ENCODE measurements at places on chromosomes 16 and 17.

DNA sequence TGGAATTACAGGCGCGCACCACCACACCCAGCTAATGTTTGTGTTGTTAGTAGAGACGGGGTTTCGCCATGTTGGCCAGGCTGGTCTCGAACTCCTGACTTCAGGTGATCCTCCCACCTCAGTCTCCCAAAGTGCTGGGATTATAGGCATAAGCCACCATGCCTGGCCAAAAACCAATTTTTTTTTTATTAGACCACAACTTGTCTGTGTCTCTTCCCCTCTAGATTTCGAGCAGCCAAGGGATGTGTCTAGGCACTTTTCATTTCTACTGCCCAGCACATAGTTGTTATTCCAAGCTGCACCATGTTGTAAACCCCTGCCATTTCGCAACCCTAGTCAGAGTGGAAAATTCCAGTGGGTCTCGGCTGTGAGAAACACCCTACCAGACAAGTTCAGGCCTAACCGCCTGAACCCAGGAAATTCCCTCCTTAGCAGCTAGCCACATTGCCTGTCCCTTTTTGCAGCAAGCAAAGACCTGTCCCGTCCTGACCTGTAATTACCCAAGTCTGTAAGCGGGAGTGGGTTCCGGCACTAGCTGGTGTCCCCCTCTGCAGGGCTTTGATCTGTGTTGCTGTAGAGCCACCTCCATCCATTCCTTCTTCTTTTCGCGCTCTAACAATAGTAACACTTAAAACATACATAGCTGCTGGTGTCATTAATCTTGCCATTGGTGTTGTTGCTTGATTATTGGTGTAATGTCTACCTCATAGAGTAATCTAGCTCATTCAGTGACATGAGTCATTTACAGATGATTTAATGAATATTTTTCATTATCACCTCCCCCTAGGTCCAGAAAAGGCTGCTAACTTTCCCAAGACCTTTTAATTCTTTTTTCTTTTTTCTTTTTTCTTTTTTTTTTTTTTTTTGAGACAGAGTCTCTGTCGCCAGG, 77.3 kb upstream of the ATF7IP2 start:
- no peak for DNase-seq

DNA sequence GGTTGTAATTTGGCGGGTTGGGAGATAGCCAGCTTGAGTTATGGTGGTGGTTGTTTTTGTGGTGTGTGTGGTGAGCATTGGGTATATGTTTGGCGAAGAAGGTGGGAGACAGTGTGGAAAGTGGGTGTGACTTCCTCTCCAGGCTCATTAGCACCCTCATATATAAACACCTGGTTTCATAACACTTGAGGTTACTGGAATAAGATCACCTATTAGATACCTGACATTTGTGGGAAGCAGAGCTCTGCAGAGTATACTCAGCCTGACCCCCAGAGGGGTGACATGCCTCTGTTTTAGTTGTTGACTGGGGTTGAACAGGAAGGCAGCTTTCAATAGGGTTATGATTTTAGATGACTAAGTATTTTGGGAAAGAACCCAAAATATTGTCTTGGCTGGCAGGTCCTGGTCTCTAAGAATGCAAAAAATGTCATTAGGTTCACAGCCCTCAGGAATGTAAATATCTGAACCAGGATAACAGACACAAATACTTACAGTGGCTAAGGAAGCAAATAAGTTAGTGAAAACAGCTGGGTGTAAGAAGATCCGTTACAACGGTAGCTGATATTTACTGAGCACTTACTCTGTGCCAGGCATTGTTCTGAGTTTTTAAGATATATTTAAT, 18.3 kb upstream of the EFCAB13 start:
- no peak for DNase-seq

- no peak for DNase-seq
These were observed 24.2 kb downstream of the SGSH start for GRCh38 chr17:80195671-80196529.

DNA sequence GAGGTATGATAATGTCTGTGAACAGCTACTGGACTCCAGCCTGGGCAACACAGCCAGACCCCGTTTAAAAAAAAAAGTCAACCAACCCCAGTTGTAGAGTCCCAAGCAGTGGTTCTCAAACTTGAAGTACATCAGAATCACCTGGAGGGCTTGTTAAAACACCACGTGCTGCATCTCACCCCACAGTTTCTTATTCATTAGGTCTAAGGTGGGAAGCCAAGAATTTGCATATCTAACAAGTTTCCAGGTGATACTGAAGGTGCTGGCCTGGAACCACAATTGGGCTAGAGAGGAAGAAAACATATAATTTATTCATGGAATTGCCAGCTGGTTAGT, 6.7 kb upstream of the MSL1 start:
- no peak for DNase-seq

DNA sequence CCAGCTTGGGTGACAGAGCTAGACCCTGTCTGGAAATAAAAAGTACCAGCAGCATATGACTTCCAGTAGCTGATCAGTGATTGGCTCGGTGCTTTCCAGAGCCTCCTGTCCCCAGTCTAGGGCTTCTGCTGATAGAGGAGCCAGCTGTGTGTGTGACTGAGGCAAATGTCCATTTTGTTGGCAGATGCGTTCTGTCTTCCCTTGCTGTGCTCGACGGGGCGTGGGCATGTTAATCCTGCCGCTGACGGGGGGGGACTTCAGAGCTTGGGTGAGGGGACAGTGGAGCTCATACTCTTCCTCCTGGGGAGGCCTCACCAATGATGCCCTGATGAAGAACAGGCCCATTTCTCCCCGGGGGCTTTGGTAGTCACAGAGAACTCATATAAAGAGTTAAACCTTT, 14.6 kb downstream of the KCTD2 start:
- DNase-seq = no peak

GRCh38 chr17:4934173-4934979, 2.3 kb downstream of the GP1BA start:
- no peak for DNase-seq

DNA sequence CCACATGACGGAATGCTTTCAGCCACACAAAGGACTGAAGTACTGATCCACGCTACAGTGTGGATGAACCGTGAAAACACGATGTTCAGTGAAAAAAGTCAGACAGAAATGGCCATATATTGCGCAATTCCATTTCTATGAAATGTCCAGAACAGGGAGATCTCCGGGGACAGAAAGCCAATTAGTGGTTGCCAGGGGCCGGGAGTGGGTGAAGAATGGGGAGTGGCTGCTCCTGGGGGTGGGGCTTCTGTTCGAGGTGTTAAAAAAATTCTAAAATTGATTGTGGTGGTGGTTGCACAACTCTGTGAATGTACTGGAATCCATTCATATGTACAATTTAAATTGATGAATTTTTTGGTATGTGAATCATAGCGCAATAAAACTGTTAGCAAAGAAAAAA, 154.8 kb upstream of the HSBP1 start:
- DNase-seq = no peak

GRCh38 chr16:72957303-72958277, 90.3 kb downstream of the ZFHX3 start:
- DNase-seq = no peak

GRCh38 chr17:77449908-77450741, 309.4 kb downstream of the SEC14L1 start:
- no peak for DNase-seq

- DNase-seq = no peak
These were observed 426.6 kb upstream of the CDH11 start for GRCh38 chr16:65548470-65548869.

GRCh38 chr17:44273607-44274006, 5.7 kb upstream of the SLC4A1 start:
- DNase-seq = no peak

DNA sequence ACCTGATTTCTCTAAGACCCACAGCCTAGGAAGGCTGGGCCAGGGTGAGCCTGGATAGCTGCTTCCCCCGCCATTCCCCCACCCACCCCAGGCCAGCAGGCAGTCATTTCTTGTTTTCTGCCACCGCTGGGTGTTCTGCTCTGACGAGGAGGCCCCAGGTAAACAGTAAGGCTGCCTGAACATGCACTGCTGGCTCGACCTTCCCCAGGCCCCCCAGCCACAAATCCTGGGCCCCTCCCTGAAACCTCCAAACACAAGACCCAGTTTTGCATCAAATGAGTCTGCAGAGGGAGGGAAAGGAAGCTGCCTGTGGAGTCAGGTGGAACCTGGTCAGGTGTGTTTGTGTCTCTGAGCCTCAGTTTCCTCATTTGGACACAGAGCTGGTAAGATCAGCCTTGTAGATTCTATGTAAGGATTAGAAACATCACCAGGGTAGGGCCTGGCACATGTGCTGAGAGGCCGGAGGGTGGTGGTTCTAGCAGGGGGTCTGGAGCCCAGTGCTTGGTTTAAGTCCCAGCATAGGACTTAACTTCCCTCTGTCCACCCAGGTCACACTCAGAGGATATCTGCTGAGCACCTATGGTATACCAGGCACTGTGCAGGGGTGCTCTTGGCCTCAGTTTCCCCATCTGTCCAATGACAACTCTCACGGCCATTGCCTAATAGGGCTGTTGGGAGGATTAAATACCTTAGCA, 18.9 kb upstream of the PRM1 start:
- no peak for DNase-seq

- no peak for DNase-seq
These were observed 102.1 kb downstream of the N4BP1 start for GRCh38 chr16:48507886-48508285.

DNA sequence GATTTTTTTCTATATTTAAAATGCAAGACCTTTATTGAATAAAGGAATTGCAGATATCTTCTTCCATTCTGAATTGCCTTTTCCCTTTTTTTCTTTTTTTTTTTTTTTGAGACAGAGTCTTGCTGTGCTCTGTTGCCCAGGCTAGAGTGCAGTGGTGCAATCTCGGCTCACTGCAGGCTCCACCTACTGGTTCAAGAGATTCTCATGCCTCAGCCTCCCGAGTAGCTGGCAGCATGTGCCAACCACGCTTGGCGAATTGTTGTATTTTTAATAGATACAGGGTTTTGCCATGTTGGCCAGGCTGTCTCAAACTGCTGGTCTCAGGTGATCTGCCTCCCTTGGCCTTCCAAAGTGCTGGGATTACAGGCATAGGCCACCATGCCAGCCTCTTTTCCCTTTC, 151.5 kb downstream of the CEP112 start:
- DNase-seq = no peak

DNA sequence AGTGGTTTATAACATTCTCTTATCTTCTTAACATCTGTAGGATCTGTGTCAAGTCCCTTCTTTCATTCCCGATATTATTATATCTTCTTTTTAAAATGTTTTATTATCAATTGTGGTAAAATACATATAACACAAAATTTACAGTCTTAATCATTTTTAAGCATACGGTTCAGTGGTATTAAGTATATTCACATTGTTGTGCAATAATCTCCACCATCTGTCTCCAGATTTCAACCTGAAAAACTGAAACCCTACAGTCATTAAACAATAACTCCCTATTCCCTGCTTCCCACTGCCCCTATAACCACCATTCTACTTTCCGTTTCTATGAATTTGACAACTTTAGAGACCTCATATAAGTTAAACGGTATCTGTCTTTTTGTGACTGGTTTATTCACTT, 45.5 kb downstream of the CEP112 start:
- DNase-seq = no peak
